Breast epithelium (tissue), 4 donors: ENCODE measurements at places on chromosomes 11 and 22. TPM values are rescaled to one million over a fixed set of nuclear protein-coding genes. Genes with fewer than 3 reads are reported as not detected.
A peak's percentile ranks its signal among the peaks of the same experiment; 100 is the strongest.

DNA sequence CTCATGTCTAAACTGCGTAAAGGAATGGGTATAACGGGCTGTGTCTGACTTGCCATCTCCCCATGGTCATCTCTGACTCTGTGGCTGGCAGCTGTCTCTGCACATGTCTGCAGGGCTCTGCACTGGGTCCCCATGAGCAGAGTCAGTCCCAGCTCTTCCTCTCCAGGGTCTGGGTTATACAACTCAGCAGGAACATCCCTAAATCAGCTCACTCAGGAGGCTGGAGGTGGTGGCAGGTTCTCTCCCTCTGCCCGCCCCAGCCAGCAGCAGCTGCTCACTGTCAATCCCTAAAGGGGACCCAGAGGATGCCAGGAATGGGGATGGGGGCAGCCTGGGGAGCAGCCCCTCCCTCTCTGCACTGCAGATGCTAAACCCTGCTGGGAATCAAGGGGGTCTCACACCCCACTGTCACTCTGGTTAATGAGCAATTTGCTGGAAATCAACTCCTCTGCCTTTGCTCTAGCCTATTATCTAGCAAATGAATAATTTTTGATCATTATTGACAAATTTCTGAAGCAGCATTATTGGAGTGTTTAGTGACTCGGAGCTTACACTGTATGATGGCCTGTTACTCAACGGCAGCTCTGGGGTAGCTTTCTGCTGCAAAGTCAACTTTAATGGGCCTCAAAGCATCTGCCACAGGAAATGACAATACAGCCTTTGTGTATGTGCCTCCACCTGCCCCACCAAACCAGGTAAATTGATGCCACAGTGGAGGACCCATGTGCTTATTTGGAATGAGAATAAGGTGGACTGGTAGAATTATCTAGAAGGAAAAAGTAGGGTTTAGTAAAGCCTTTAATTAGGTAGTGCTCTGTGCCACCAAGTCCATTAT, 55.7 kb upstream of the SHANK2 start:
- no peaks in the 10 kb centered on the region for H3K36me3 ChIP-seq
- no peaks in the 10 kb centered on the region for H3K4me1 ChIP-seq
- DNase-seq, result peak; percentile 5
- no peak overlapping the region for H3K27ac ChIP-seq
- no peaks in the 10 kb centered on the region for H3K27me3 ChIP-seq

DNA sequence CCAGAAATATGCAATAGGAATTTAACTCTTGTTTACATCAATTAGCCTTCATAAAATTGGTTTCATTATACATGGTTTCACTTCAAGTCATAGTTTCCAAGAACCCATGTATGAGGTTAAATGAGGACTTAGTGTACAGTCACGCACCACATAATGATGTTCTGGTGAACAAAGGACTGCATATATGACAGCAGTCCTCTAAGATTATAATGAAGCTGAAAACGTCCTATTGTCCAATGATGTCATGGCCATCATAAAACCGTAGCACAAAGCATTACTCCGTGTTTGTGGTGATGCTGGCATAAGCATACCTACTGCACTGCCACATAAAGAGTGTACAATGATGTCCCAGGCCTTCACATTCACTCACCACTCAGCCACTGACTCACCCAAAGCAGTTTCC, 31.1 kb downstream of the SMCO4 start:
- H3K27me3 ChIP-seq, result no peaks in the 10 kb centered on the region
- no peaks in the 10 kb centered on the region for H3K36me3 ChIP-seq
- no peak overlapping the region for H3K4me3 ChIP-seq
- DNase-seq, result no peak
- H3K27ac ChIP-seq, result no peak overlapping the region
- peaks cover 3% of the 10 kb centered on the region for H3K4me1 ChIP-seq

- no peak for DNase-seq
- no peaks in the 10 kb centered on the region for H3K27me3 ChIP-seq
Measured at GRCh38 chr22:37180531-37181231, 7.4 kb downstream of the C1QTNF6 start.

GRCh38 chr11:13152736-13153541, 124.7 kb upstream of the BMAL1 start:
- H3K4me1 ChIP-seq, result peaks cover 5% of the 10 kb centered on the region
- DNase-seq, result no peak
- no peaks in the 10 kb centered on the region for H3K36me3 ChIP-seq
- no peaks in the 10 kb centered on the region for H3K27me3 ChIP-seq
- no peak overlapping the region for H3K4me3 ChIP-seq

DNA sequence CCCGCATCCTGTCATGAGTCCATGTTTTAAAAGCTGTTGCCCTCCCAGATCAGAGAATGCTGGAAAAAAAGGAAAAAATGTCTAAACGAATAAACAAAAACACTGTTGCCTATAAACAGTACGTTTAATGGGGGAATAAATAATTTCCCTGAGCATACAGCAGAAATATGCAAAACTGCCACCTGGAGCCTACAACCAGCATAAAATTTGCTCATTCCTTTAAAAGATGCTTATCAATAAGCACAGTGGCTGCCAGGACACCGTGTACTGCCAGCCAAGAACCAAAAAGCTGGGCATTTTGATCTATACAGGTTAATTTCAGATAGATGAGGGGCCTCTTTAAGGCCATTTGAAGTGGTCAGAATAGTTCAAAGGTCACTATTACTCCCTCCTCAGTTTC, 5.7 kb upstream of the CPT1A start:
- H3K36me3 ChIP-seq, result no peaks in the 10 kb centered on the region
- H3K4me1 ChIP-seq, result no peaks in the 10 kb centered on the region
- DNase-seq, result no peak
- no peak overlapping the region for H3K4me3 ChIP-seq
- no peak overlapping the region for H3K27ac ChIP-seq

HINFP gene
- total RNA-seq, result 29.2 TPM
